Fibroblast of gingiva (primary cell): ENCODE measurements at places on chromosomes 11 and 22.
A peak's percentile ranks its signal among the peaks of the same experiment; 100 is the strongest.

- DNase-seq, result no peak
Observed at GRCh38 chr22:24030186-24030702, 19.1 kb downstream of the CABIN1 start.

- DNase-seq, result no peak
Observed at GRCh38 chr11:120122924-120123683, 14.8 kb downstream of the TRIM29 start.

DNA sequence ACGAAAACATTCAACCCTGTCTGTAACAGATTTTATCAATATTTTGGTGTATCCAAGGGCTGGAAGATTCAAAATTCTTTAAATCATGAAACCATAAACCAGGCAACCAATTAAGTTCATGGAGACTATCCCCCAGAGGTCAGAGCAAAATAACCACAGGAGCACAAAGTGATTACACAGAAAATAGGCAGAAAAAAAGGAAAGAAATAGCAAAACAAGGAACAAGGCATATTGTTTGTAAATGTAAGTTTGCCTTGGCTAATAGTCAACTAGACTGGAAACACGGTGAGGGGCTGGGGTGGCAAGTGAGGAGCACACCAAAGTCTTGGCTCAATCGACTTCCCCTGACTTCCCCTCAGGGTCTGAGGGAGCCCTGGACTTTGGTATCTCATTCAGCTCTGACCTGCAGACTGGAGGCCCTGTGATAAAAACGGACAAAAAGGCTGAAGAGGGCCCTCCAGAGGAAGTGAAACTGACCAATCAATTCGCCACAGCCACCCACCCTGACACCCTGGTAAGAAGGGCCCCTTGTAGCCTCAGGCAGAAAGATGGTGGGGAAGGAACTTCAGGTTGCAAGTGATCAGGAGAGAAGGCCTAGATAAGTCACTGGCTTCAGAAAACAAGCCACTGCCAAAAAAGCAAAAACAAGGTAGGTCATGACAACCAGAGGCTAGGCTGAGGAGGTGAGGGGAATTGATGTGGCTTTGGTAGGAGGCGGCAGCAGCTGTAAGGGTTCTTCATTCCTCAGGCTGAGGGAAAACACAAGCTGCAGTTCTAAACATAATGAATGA, 1.8 kb downstream of the SIK3 start:
- DNase-seq, result no peak

- peak; percentile 73 for DNase-seq
Observed at GRCh38 chr11:14300661-14301304, 58.2 kb downstream of the RRAS2 start.

- peak; percentile 36 for DNase-seq
Observed at GRCh38 chr11:78666675-78667160, 92.1 kb upstream of the NARS2 start.

DNA sequence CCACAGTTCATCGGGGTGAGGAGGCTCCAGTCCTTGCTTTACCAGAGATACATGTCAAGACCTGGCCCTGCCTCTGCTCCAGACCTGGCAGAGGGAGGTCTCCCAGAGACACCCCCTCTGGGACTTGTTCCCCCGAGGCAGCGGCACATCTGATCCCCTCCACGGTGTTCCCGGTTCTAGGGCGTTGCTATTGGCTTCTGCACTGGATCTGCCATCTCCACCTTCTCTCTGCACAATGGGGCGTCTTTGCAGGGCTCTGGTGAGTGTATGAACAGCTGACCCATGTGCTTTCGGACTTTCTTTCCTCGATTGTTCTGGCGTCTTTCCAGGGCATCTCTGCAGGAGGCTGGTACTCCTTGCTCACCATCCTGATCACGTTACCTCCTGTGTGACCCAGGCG, 930.4 kb downstream of the TBC1D22A start:
- DNase-seq, result no peak

GRCh38 chr11:114275280-114275679, 20.9 kb upstream of the NNMT start:
- no peak for DNase-seq

DNA sequence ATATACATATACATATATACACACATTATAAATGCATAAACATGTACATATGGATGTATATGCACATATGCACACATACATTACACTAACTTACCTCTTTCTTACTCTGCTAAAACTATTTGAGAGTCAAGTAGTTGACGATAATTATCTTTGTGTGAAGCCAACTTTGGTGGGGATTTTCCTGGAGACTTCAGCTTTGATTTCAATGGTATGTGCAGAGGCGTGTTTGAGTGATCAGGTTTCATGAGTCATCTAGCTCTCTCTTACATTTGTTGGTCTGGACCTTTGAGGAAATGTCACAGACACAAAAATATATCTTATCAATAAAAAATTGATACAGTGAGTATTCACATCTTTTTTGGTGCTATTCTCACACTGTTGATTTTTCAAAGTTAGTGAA, 769.1 kb upstream of the LUZP2 start:
- peak; percentile 4 for DNase-seq

GRCh38 chr11:19393941-19394340, 153.2 kb upstream of the E2F8 start:
- peak; percentile 43 for DNase-seq

- DNase-seq, result peak; percentile 85
Observed at GRCh38 chr11:65454696-65455456, 32.3 kb downstream of the NEAT1 start.

DNA sequence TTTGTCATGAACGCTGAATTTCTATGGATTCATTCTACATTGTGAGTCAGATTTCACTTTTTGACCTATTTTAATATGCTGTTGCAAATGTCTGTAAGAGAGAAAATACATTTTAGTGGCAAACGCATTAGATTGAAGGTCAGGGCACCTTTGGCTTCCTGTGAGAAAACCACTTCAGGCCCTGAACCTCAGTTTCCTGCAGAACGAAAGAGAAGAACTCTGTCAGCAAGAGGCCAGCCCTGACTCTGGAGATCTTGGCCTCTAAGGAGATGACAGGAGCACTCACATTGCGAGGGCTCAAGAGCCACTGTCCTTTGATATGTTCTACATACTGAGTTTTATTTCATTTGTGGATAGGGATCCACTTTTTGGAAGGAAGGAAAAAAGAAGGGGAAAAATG, 83.6 kb downstream of the KCNJ1 start:
- DNase-seq, result no peak

GRCh38 chr11:118074091-118074685, 2.7 kb upstream of the TMPRSS4 start:
- DNase-seq, result no peak

- no peak for DNase-seq
Observed at GRCh38 chr11:97143463-97143862, 753.6 kb downstream of the JRKL start.
